ENCODE measurements at places on chromosomes 4 and X.

GRCh38 chr4:98745366-98745765 is 87.0 kb upstream of the TSPAN5 start:
- DNase-seq: peak; percentile 23

GRCh38 chr4:145203410-145203809 is 23.0 kb upstream of the OTUD4 start:
- DNase-seq: no peak

DNA sequence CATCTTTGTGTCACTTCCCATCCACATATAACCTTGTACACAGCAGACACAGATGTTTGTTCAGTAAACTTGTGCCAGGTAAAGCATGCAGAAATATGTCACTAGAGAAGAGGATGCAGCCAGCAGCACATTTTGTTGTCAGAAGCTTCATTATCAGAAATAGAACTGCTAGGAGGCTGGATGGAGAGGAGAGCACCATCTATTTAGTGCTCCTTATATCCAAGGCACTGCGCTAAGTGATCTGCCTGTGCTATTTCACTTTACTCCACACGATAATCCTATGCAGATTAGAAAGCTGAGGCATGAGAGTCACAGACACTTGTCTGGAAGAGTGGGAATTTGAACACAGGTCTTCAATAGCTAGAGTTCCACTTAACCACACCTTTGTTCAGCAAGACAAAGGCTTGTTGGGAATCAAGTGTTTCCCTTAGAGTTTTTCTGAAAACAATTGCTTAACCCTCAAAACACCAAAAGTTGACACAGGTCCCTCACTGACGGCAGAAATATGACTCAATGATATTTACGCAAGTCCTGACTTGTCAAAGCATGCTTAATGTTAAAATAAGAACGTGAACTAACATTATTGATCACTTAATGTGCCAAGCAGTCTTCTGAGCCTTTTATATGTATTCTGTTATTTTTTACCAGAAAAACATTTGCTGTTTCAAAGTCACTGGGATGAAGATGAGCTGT is 1.2 kb upstream of the QDPR start:
- DNase-seq: no peak

DNA sequence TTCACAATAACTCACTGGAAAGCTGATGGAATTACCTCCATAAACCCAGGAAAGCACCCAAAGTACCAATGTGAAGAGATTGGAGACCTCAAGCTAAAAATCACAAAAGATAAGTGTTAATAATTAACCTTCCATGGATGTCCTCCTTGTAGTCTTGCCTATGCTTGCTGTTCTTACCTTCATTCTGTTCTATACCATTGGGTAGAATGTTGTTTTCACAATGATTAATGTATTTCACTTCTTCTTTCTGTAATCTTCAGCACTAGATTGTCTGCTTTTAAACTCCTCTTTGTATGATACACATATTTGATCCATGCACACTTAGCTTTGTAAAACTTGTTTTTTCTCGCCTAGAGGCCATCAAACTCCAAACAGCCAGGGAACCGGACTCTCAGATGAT is 570.3 kb downstream of the RAPGEF2 start:
- no peak for DNase-seq

GRCh38 chr4:93416344-93417128 is 412.0 kb upstream of the ATOH1 start:
- no peak for DNase-seq

DNA sequence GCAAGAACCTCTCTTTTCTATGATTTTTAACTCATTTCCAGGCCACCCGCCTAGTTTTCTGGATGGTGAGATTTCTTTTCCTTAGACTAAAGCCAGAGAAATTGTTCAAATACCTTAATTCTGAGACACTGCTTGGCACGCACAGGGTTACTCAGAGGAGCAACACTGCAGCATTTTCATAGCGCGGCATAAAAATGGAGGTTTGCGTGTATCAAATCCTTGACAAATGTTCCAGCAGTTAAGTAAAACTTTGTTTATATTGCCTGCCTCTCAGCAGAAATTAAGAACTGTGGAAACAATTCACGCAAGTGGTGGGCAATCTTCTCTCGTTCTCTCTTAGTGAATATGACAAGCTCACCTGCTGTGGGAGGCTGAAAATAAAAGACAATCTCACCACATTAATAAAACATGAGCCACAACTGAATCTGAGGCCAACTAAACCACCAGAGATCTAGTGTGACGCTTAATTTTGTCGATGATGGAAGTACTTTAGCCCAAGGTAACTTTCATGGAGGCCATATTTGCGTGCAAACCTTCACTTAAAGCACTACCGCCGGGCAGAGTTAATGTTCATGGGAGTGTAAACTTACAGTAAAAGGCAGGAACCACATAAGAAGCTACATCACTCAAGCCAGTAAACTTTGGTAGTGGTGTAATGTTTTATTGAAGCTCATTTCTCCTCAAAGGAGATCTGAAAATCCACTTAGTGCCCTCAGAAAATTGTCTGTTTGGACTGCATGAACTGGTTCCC is 894.8 kb upstream of the EPHA5 start:
- DNase-seq: no peak

- DNase-seq: no peak
These were observed 87.8 kb upstream of the NPNT start for GRCh38 chr4:105807496-105807895.

DNA sequence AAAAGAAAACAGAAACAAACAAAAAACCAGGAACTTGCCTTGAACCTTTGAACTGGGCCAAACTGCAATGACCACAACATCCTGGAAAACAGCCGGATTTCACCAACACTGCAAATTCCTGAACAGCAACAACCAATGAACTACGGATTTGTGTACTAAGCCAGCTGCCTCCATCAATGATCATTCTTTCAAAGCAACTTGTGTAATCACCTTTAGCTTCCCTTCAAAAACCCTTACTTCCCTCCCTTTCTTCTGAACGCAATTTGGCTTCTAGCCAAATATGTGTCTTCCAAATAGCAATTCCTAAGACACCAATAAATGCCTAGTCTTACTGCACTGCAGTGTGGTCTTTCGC is 98.5 kb upstream of the FAM47C start:
- DNase-seq: no peak

- DNase-seq: no peak
These were observed 108.3 kb upstream of the USP9X start for GRCh38 chrX:40976981-40977380.

- no peak for DNase-seq
These were observed 7.7 kb downstream of the SYN1 start for GRCh38 chrX:47611926-47612325.

- no peak for DNase-seq
These were observed 110.3 kb upstream of the KIT start for GRCh38 chr4:54547299-54548097.

GRCh38 chr4:37847311-37847884 is 20.9 kb downstream of the PGM2 start:
- DNase-seq: no peak

GRCh38 chr4:145044341-145044740 is 53.7 kb downstream of the ANAPC10 start:
- DNase-seq: no peak

DNA sequence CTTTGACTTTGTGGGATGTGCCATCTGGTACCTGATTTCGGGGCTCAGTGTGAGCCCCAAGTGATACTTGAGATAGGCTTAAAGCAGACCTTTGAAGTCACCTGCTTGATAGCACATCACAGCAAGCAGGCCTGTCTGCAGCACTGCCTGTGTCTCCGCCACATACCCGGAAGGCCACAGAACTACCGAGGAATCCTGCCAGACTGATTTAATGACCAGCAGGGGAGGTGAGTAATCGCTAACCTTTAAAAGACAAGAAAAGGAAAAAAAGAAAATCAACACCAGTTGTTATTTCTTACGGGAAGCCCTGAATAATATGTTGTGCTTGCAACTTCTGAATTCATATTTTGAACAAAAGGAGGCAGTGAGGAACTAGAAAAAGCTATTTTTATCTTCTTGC is 6.8 kb downstream of the PTCHD1 start:
- peak; percentile 1 for DNase-seq

- no peak for DNase-seq
These were observed 1.2 kb downstream of the RPGR start for GRCh38 chrX:38326086-38326485.

Data from ACHN (cell line).